ENCODE measurements at places on chromosomes 16 and 17. TPM values are rescaled to one million over a fixed set of nuclear protein-coding genes. Genes with fewer than 3 reads are reported as not detected.

GRCh38 chr16:48612611-48613010 is 2.6 kb upstream of the N4BP1 start:
- DNase-seq: no peak

Gene CKLF
- 31.8 TPM for total RNA-seq

Gene OTOP2
- not detected for total RNA-seq

Gene PNMT
- 2.4 TPM for total RNA-seq

Gene WNT9B
- total RNA-seq: 0.90 TPM

Gene KRTAP2-2
- total RNA-seq: not detected

GRCh38 chr17:82740906-82741759 is 5.7 kb downstream of the FN3K start:
- no peak for DNase-seq

DNA sequence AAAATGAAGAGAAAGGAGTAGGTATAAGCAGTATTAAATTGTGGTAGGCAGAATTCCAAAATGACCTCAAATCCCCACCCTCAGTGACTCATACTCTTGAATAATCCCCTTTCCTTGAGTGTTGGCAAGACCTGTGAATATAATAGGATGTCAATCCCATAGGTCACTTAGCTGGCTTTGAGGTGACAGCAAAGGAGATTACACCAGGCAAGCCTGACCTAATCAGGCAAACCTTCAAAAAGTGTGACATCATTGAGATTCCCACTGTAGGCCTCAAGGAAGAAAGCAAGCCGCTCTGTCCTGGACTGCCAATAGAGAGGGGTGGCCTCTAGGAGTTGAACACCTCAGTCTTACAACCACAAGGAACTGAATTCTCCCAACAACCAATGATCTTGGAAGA is 535.2 kb downstream of the RBFOX1 start:
- no peak for DNase-seq

Gene SDK2
- 3.6 TPM for total RNA-seq

DNA sequence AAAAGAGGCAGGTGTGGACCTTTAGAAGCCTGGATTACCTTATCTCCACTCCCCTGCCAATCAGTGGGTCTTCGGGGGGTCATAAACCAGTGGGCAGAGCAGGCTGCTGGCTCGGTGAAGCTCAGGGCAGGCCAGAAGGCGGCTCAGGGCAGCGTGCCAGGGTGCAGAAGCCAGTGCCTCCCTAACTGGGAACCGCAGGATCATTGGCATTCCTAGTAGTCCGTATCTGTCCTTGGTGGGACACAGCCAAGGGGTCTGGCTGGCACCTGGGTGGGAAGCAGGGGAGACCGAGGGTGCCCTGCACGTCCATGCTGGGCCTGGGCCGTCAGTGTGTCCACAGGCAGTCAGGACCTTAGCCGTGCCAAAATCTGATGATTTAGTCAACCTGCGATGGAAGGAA is 76.8 kb downstream of the SEC14L1 start:
- no peak for DNase-seq

- no peak for DNase-seq
These were observed 6.3 kb downstream of the CLUH start for GRCh38 chr17:2705263-2705662.

GRCh38 chr17:44191941-44192496 is 5.2 kb downstream of the TMUB2 start:
- no peak for DNase-seq

GRCh38 chr16:2715519-2715918 is 4.5 kb downstream of the PRSS27 start:
- no peak for DNase-seq

- no peak for DNase-seq
These were observed 18.3 kb downstream of the IL4R start for GRCh38 chr16:27332105-27332504.

- DNase-seq: no peak
These were observed 1117.7 kb downstream of the CDH11 start for GRCh38 chr16:64004116-64004515.

Gene TP53TG3C
- not detected for total RNA-seq

- DNase-seq: no peak
These were observed 39.5 kb downstream of the GPT2 start for GRCh38 chr16:46923513-46924295.

DNA sequence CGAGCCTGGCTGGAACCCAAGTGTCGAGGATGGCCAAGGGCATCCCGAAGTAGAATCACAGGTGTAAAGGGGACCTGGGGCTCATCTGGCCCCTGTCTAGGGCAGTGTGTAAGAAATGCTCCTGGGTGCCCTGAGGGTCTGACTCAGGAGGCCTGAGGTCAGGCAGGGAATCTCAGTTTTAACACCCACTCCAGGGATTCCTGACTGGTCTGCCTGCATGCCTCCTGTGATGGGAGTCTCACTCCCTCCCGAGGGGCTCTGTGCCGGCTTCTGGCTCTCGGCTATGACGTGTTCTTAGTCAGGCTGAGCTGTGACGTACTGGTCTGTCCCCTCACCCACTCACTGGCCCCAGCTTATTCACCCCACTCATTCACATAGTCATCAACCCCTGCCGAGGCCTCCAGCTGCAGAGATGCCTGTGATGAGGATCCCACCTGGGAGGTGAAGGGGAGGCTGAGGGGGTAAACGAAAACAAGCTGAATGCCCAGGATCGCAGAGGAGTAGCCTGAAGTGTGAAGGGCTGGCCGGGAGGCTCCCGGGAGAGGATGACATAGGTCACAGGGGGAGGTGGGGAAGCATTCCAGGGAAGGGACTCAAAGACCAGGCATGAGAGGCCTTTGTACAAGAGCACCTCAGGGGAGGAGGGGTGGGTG is 23.8 kb downstream of the FAM83G start:
- DNase-seq: no peak

Gene KIF19
- total RNA-seq: 211 TPM

DNA sequence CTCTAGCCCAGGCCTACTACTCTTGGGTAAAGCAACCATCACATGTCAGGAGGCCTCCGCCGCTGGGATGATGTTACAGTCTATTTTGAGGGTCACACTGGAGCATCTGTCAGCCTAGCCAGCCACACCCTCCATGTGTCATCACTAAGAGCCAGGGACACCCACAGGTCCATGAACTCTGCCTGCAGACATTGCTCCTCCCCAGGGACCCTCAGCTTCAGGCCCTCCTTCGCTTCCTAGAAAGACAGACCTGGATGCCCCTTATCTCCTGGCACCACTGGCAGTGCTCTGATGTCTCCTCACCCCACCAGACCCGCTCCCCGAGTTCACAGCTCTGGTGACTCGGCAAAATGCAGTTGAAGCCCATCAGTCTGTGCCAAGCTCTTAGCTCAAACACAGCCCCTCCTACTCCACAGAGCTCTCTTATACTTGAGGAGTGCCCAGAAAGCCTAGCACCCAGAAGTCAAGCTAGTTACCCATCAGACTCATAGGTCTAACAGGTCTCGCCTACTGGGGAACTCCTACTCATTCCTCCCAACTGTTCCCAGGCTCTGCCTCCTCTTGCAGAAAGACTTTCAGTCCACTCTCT is 5.9 kb downstream of the RANBP10 start:
- no peak for DNase-seq

DNA sequence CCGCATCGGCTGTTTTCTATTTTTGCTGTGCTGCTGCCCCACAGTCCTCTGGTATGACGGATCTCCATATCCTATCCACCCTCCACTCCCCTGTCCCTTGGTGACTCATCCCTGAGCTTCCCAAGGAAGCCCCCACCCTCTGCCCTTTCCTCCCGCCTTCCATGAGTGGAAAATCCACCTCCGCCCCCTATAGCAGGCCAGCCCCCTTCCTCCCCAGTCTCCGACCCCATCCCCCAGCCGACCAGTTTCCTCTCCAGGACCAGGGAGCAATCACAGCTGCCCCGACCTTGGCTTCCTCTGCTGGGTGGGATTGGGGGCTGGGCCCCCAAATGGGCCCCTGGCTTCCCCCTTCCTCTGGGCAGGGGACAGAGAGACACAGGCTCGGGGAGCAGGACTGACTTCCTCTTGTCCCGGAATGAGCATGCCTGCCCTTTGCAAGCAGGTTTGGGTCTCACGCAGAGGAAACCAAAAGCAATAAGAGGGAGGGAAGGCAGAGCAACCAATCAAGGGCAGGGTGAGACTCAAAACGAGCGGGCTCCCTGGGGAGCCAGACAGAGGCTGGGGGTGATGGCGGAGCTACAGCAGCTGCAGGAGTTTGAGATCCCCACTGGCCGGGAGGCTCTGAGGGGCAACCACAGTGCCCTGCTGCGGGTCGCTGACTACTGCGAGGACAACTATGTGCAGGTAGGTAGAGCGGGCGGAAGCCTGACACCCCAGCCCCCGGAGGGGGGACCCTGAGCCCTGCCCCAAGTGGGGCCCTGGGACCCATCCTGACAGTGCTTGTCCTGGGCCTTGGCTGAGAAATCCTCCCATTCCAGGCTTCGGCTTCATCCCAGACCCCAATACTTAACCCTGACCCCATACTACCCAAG is at the start of the genes ABI3 and GNGT2:
Gene ABI3, plus strand, starts transcription at position 550 of the 872 bp plus-strand sequence. Its CDS starts 18 bp downstream, at position 568.
Gene GNGT2, minus strand, starts transcription at position 417 of the 872 bp plus-strand sequence. CDS start 3,152 bp downstream, outside the sequence.
- DNase-seq: no peak

Gene ZCCHC14
- total RNA-seq: 17.4 TPM

DNA sequence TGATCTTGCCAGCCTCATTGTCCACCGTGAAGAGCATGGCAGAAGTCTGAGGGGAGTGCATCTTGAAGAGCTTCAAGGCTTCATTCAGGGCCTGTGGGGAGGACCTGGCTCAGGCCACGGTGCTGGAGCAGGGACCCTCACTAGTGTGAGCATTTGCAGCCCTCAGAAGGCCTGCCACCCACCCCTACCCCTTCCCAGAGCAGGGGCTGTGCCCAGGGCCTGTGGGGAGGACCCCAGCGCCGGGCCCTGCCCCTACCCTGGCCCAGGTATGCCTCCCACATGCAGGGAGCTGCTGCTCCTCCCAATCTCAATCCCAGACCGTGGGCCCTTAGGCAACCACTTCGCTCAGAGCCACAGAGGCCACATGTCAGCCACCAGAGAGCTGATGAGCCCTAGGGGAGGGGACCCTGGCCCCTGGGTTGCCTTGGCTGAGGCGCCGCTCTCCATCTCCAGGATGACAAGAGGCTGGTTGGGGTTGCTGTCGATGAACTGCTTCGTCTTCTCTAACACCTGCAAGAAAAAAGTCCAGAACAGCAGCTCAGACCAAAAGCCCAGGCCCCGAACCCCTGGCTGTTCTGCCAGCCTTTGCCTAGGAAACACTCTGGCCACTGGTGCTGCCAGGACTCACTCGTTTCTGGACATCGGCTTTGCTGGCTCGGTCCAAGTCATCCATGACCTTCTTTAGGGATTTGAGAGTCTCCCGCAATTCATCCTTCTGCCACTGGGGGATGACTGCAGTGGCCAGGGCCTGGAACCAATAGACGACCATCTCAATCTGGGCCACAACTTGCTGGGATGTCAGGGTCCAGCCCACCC is 1.8 kb upstream of the EXOSC6 start:
- DNase-seq: peak; percentile 18

DNA sequence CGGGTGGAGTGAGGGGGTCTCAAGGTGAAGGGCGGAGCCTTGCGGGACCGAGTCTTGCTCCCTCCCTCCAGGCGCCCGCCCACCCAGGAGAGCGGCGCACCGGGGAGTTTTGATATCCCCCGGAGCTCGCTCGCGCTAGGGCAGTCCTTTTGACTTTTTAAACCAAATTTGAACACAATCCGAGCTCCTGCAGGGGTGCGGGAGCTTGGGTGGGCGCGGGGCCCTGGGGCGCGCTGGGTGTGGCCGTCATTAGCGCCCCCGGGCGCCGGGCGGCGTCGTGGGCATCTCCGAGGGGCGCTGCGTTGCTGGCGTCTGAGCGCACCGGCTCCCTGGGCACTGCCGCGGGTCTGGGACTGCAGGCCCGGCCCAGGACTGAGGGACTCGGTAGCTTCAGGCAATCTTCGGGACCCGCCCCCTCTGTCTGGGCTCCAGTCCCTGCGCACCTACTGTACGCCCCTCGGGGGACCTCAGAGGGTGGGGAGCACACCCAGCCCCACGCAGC is 10.9 kb downstream of the MAF start:
- no peak for DNase-seq

- no peak for DNase-seq
These were observed 253.6 kb upstream of the XYLT1 start for GRCh38 chr16:17724242-17724898.

Gene DUSP3
- 38.6 TPM for total RNA-seq

Gene SHBG
- 1.2 TPM for total RNA-seq

GRCh38 chr17:14672830-14673229 is 371.9 kb downstream of the HS3ST3B1 start:
- DNase-seq: no peak

DNA sequence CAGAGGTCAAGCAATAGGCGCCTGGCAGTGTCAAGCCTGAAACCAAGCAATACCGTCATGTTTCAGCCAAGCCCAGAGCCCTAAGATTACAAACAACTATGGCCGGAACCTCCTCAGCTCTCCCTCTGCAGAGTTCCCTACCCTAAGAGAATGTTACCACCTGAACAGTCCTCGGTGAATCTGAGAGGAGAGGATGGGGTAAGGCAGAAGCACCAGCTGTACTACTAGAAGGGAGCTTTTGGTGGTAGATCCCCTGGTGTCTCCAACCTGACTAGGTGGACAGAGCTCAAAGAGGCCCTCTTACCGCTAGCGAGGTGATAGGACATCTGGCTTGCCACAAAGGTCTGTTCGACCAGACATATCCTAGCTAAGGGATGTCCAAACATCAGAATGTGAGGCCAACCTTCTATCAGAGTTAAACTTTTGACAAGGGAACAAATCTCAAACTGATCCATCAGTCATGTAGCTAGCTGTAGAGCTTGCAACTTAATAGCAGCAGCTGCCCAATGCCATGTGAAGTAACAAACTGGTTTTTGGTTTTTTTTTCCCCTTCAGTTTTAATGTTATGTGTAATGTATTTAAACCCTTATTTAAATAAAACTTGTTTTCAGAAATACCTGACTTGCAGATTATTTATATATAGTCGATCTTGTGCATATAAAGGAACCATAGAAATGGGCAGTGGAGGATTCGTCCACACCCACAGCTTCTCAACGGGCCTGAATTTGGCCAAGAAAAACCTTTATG is 2.5 kb downstream of the EIF1 start:
- no peak for DNase-seq

- DNase-seq: no peak
These were observed 730.7 kb downstream of the CDH11 start for GRCh38 chr16:64391063-64391600.

DNA sequence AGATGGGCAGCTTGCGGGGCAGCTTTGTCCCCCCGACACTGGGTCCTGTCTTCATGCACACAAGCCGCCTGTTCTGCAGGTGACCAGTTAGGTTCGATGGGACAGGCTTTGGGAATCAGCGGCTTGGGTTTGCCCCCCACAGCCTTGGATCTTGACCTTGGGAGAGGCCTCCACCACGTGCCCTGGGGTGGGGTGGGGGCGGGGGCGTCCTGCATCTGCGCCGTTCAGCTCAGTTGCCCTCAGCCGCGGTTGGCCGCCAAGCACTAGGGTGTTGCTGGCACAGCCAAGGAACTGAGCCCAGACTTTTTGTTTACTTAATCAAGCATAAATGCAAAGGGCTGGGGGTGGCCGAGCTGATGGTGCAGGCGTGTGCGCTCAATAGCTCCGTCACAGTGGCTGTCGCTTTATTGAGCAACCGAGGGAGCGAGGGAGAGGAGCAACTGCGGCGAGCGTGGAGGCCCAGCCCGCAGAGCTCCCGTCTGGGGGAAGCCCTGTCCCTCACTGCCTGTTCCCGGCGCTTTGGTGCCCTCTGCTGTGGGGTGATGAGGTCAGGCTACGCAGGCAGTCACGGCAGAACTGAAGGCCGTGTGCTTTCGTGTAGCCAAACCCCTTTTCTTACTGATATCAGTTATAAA is 33.9 kb downstream of the JPH3 start:
- DNase-seq: peak; percentile 78

Gene ARL5C
- not detected for total RNA-seq
